ENCODE measurements at places on chromosomes 4 and X.

- DNase-seq = no peak
Measured at GRCh38 chr4:39565878-39566600, 38.8 kb upstream of the UGDH start.

DNA sequence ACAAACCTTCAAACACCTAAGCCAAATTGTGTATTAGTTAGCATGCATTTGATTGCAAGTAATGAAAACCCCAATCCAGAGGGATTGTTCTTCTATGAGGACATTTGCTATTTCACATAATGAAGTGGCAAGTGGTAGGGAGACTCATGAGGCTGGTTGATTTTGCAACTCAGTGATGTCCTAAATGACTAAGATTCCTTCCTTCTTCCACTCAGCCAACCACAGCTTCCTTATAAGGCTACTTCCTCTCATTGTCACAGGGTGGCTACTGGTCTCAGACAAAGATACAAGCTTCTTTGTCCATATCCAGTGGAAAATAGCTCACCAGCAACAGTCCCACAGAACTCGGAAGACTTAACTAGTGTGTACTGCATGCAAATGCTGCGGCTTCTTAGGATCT is 5.3 kb upstream of the OTC start:
- DNase-seq = no peak

- DNase-seq = no peak
Measured at GRCh38 chr4:181989071-181989470, 254.1 kb upstream of the TENM3 start.

- no peak for DNase-seq
Measured at GRCh38 chrX:39418254-39418704, 617.0 kb downstream of the MID1IP1 start.

DNA sequence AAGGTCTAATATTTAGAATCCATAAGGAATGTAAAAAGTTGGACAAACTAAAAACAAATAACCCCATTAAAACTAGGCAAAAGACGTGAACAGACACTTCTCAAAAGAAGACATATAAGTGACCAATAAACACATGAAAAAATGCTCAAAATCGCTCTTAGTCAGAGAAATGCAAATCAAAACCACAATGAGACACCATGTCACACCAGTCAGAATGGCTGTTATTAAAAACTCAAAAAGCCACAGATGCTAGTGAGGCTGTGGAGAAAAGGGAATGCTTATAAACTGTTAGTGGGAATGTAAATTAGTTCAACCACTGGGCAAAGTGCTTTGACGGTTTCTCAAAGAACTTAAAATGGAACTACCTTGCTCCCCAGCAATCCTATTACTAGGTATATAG is 674.3 kb upstream of the MAGEB2 start:
- DNase-seq = no peak

- no peak for DNase-seq
Measured at GRCh38 chr4:158042591-158043030, 130.2 kb downstream of the GASK1B start.

- DNase-seq = no peak
Measured at GRCh38 chr4:6221851-6222760, 21.8 kb upstream of the JAKMIP1 start.

DNA sequence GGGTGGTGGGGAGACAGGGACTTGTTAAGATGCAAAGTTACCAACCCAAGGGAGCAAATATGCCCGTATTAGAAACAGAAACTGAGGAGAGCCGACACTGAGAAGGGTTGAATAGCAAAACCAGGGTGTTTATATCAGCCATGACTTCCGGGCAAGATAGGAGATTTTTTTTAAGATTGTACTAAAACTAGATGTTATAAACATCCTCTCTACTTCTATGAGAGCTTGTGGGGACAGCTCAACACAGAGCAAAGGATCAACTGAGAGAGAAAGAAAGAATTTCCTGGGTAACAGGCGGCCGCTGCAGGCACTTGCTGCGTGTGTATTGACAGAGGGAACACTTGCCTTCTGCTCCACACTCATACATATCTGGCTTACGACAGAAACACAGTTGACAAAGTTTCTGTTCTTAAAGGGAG is 49.1 kb upstream of the FBXW7 start:
- no peak for DNase-seq

GRCh38 chr4:100962698-100963097 is 384.6 kb downstream of the PPP3CA start:
- no peak for DNase-seq

GRCh38 chr4:158808399-158808798 is 39.6 kb downstream of the FNIP2 start:
- no peak for DNase-seq

DNA sequence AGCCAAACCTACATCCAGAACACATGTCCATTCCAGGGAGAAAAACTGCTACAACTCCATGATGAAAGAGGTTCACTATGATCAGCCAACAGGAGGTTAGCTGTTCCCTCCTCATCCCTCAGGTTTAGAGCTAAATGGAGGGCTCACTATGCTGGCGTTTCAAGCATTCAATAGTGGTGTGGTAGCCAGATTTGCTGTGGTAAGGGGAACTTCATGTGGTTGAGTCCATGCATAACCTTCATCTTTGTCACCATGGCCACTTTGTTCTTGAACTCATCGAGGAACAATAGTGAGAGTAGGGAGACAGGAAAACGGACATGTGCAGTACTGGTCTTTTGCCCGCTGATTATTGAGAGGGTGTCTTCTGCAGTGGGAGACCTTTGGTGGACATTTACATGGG is 33.8 kb downstream of the ALPK1 start:
- no peak for DNase-seq

DNA sequence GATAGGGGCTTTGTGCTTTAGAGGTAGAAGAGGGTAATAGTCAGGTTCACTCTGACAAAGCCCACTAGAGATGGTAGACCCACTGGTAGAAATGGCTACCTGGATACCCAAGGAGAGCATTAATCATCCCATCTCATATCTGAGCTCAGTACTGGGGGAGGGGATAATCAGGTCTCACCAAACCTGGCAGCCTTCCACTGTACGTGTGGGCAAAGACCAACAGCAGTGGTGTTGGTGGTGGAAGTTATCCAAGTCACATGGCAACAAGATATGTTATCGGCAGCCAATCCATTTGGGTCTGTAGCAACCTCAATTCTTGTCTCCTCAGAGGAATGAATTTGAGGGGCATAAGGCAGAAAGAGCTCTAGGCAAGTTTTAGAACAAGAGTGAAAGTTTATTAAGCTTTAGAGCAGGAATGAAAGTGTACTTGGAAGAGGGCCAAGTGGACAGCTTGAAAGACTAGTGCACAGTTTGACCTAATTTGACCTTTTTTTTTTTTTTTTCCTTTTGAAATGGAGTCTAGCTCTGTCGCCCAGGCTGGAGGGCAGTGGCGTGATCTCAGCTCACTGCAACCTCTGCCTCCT is 67.0 kb upstream of the CXCL13 start:
- DNase-seq = no peak

GRCh38 chrX:132876523-132877338 is 81.7 kb downstream of the HS6ST2 start:
- DNase-seq = no peak

DNA sequence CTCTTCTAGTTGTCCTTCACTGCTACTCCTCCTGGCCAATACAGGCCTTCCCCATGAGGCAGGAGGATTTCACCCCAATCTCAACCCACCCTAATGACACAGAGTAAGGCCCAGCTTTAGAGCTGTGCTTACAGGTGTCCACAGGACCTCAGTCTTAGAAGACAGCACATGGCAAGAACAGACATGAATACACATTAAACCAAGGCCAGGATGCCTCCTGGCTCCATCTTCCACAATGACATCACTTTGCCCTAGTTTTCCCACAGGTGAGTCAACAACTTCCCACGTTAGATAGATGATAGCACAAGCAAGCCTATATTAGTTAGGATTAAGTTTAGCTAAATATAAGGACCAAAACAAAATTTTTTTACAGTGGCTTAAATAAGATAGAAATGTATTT is 63.8 kb upstream of the NOCT start:
- no peak for DNase-seq

- DNase-seq = no peak
Measured at GRCh38 chr4:59664771-59665170, 1535.4 kb upstream of the ADGRL3 start.

DNA sequence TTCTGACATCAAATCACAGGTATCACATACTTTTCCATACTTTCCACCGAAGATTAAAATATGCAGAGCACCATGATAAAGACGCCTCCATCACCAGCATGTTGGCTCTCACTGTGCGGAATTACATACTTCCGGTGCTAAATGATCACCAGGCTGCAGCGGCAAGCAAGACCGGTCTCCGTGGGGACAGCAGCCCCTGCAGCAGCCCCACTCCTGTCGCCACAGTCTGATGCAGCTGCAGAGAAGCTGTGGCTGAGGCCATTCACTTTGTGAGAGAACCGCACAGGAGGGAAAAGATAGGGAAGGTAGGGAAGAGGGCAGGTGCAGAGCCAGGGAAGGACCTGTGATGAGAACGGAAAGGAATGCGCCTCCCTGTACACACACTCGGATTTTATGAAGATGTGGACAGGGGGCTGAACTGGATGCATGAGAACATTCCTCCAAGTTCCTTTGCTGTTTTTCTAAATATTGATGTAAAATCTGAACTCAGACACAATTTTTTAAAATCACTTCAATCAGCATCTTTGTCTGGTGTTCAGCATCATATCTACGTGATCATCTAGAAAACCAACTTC is 38.3 kb downstream of the AFAP1 start:
- DNase-seq = no peak

DNA sequence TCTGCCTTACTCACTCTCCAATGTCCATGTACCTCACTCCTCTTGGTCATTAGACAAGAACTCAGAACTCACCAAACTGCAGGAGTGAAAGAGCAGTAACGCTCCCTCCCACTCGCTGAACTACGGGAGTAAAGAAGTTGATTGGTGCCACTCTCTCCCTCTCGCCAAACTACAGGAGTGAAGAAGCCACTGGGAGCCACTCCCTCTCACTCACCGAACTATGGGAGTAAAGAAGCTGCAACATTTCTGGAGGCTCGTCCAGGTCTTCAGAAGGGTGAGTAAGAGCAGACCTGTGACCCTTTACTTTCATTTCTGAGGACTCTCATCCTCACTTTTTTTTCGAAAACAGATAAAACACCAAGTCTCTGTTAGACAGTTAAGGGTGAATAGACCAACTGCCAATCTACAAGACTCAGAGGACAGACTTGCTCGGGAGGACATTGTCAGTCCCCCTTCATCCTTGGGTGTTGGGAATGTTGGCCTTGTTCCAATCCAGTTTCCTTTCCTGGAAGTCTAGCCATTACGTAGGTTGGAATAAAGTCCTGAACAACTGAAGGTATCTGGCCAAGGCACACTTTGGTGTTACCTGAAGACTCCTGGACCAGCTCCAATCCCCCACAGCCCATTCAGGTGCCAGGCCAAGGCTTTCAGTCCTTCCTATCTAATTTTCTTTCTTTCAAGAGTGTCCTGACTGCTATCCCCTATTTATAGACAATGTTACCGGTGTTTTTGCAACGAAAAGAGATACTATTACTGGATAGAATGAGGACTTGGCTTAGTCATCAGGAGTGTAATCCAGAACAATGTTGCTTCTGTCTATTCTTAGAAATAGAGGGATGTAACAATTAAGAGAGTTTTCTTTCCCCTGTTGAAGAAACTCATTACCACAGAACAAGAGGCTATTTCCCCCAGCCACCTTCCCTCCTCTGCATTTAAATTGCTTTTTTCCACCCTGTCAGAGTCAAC is 11.0 kb upstream of the COL25A1 start:
- DNase-seq = no peak

GRCh38 chr4:57156242-57156990 is 46.2 kb upstream of the IGFBP7 start:
- no peak for DNase-seq

- DNase-seq = no peak
Measured at GRCh38 chr4:4750187-4750586, 109.3 kb upstream of the MSX1 start.

- DNase-seq = no peak
Measured at GRCh38 chr4:26753617-26754016, 107.0 kb upstream of the STIM2 start.

- no peak for DNase-seq
Measured at GRCh38 chrX:23003116-23003515, 3.4 kb downstream of the DDX53 start.

- DNase-seq = no peak
Measured at GRCh38 chrX:37745835-37746217, 34.0 kb upstream of the CYBB start.

- no peak for DNase-seq
Measured at GRCh38 chr4:56637791-56638190, 43.3 kb downstream of the HOPX start.

GRCh38 chrX:27966492-27966891 is 14.8 kb downstream of the DCAF8L1 start:
- no peak for DNase-seq

DNA sequence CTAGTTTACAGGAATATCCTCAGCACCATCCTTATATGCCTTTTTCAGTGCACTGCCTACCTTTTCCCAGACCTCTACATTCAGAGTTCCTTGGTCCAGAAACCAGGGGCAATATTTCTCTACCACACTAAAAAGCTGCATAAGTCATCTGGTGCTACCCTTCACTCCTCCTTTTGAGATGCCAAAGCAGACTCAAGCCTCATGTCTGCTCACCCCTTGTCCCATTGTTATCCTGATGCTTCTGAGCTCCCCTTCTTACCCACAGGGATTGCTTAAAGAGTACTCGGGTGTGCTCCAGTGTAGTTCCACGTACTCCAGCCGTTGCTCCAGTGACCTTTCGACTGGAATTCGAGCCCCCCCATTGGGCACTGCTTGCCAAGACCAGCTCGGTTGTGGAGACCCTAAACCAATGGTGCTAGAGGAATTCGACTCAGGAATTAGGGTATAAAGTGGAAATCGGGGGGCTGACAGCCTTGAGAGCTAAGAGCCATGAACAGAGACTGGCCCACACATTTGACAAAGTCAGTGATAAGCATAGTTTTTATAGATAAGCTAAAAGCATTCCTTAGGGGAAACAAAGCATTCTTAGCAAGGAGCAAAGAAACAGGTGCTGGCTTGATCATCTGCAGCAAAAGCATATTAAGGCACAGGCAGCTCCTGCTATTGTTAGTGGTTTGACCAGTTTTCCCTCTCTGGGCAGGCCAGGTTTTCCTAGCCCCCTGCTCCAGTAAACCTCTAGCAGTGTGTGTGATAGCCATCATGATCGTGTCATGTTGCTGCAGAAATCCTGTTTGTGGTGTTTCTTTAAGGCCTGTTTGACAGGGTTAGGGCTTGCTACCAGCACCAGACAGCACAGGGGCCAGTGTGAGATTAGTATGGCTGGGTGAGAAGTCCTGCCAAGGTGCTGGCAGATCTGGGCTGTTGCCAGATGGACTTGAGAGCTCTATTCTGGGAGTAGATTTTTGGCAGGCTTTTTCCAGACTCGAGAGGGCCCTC is 57.5 kb upstream of the WDR1 start:
- DNase-seq = no peak

DNA sequence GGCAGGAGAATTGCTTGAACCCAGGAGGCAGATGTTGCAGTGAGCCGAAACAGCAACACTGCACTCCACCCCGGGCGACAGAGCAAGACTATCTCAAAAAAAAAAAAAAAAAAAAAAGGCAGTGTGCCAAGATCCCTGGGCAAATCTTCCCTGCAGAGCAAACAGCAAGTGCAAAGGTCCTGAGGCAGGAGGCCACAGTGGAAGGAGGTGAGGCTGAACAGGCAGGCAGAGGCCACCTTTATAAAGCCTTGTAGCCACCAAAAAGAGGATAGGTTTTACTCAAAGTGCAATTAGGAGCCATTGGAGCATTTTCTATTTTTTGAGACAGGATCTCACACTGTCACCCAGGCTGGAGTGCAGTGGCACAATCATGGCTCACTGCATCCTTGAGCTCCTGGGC is 45.1 kb upstream of the TLR2 start:
- DNase-seq = no peak

- no peak for DNase-seq
Measured at GRCh38 chrX:15465347-15465746, 27.8 kb downstream of the PIR start.

Measured in stimulated activated CD8-positive, alpha-beta memory T cell treated with anti-CD3 and anti-CD28 coated beads, Interleukin-7, amount 100 ng/mL, for 1 hour (primary cell).